ENCODE measurements at places on chromosomes 12 and 14.

- no peak for DNase-seq
Observed at GRCh38 chr14:41623736-41624135, 17.1 kb downstream of the LRFN5 start.

DNA sequence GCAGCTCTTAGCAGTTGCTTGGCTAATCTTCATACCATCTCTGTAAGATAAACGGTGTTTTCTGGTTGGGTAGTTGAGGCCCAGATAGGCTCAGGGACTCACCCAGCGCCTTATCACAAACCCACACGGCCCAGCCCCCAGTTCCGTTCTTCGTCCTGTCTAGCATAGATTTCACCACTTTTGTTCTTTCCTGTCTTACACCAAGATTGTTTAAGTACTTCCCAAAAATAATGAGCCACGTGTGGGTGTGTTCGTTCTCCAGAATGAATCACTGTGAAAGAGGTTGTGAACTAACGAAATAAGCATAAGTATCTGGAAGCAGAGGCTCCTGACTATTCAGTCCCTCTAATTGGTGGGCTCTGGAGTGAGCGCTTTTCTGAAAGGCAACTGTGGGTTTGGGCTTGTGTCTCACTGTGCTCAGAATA lies 21.4 kb downstream of the ACVR1B start:
- DNase-seq, result no peak

GRCh38 chr14:29674566-29675285 lies 252.9 kb downstream of the PRKD1 start:
- no peak for DNase-seq

DNA sequence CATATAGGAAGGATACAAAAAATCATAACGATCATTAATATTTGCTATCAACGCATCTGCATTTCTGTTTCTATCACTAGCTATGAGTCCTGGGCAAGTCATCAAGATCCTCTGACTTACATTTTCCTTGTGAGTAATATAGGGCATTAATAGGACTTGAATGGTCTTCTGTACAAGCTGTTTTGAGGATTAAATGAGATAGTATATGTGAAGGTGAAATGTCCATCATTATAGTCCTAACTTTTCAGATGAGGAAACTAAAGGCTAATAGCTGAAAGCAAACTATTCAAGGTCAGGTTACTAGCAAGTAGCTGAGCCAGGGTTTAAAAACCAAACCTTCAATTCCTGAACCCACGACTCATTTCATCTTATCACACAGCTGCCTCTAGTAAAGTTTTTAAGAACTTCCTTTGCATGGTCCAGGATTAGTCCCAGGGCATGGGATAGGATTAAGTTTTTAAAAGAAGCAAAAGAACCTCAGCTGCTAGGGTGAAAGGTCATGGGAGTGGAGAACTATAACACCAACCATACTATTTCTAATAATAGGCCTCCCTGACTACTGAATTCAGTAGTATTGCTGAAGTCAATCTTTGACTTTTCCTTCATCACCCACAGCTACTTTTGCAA lies 101.4 kb upstream of the ADAMTS20 start:
- DNase-seq, result no peak

DNA sequence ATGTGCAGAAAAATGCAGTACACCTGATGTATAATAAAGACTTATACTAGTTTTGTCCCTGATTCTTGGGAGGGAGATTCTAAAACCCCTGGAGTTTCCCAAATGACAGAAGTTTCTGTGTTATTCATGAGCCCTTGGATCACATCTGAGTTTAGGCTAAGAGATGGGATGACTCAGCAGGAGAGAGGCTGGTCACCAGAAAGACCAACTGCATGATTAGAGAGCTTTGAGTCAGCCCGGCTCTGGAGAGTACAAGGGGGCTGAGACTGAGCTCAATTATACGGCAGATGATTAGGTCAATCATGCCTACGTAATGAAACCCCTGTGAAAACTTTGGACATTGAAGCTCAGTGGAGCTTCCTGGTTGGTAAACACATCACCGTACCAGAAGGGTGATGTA lies 174.2 kb downstream of the SSPN start:
- DNase-seq, result peak; percentile 86

- DNase-seq, result no peak
Observed at GRCh38 chr12:74770552-74770951, 232.9 kb downstream of the ATXN7L3B start.

DNA sequence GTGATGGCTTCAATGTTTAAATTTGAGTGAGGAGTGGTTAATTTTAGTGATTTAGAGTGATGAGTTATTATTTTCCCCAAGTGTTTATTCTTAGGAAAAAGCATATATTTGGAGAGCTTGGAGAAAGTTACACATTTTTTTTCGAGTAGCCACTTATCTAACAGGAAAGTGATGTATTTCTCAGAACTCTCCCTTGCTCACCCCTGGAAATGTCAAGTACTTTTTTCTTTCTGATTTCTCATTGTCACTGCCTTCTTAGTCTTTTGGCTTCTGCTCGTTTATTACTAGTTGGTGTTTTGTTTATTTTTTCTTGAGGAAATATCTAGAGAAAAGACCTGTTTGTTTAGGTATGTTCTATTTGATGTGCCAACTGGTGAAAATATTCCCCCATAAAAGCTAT lies 58.8 kb downstream of the AEBP2 start:
- no peak for DNase-seq

DNA sequence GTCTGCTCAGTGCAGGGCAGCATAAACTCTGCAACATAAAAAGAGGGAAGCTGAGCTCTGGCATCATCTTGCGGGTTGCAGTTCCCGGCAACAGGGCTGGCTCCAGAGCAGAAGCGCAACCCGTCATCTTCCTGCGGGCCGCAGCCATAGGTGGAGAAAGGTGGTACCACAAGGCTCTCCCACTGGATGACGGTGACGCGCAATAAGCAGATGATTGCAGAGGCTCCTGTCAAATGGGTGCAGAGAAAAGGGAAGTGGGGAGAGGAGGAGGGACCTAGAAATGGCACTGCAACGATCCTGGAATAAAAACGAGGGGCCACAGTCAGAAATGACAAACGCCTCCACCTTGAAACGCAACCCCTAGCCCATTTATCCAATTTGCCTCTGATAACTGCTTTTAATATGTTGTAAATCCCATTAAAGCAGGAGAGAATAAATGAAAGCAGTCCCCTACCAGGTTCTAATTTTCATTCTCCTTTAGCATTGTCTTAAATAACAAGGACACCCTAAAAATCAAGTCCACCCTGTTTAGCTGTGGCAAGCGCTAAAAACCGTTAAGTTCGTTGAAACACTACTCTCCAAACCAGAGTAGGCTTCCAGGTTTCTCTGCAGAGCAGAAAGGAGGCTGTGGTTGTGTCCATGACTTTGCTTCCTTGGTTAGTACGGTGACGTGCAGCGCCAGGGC lies 30.9 kb upstream of the TUBA1C start:
- no peak for DNase-seq

DNA sequence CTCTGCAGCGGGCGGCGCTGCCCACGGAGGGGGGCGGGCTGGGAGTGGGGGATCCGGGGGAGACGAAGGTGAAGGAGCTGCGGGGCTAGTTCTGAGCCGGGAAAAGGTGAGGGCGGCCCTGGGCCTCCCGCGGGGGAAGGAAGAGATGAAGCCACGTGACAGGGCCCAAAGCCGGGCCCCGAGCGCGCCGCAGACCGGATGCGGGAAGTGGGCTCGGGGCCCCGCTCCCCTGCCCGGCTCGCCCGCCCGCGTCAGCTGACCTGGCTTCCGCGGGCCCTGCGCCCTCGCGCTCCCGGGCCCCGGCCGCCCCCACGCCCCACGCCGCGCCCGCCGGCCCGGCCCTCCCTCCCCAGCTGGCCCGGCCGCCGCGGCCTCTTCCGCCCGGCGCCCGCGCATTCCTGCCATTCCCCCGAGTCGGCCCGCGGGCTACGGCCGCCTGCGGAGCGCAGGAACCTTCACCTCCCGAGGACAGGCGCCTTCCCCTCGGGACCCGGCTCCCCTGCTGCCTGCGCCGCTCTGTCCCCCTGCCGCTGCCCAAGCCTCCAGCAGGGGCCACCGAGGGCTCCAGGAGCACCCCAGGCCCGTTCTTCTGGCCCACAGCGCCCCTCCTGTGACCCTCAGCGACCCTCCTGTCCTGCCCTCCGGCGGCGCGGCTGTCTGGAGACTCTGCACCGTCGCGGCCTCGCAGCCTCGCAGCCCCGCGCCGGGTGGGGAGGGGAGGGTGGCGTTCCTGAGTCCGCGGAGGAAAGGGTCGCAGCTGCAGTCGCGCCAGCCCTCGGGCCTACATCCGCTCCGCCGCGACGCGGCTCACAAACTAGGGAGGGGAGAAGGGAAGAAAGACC lies 20.4 kb downstream of the NINJ2 start:
- peak; percentile 86 for DNase-seq

DNA sequence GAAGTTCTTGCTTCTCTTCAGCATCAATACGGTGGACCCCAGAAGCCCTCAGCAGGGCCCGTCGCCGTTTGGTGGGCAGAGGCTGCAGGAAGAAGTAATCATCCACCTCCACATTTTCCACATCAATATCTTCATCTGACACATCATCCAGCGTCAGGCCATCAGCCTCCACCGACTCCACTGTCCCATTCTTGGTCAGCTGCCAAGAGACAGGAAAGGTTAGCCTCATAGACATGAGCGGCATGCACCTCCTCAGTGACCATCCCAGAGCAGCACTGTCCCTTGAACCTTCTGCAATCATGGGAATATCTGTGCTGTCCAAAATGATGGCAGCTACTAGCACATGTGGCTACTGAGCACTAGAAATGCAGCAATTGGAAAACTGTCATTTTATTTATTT lies 15.6 kb downstream of the CSRNP2 start:
- DNase-seq, result no peak

GRCh38 chr12:124512667-124513296 lies 54.6 kb downstream of the NCOR2 start:
- DNase-seq, result peak; percentile 88

DNA sequence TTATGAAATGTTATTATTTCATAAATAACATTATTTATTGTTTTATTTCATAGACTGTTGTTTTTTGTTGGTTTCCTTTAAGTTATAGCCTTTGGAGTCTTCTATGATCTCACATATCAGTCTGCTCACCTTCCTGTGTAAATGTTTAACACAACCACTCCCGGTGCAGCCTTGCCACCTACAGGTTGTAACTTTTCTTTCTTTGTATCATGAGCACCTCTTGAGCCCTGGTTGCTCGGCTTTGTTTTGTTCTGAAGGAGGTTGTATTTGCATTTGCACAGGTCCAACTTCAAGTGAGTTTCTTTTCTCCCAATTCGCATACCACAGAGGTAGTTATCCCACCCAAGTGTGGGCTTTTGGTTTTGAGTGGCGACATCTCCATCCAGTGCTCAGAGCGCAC lies 121.4 kb downstream of the SLC15A4 start:
- DNase-seq, result no peak

DNA sequence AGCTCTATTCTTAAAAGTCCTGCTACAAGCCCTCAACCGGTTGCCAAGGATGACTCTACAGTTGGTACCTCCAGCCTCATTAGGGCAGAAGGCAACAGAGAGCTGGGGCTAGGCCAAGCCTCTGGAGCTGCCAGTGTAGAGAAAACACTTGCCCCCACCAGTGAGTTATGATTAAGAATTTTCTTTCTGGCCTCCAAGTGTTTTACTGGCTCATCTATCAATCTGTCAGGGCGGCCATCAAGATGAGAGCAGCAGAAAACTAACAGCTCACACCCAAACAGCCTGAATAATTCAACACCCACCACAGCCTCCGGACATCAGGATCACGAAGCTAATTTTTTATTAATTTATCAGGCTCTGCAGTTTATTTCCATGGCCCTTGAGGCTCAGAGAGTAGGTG lies 40.7 kb upstream of the CMKLR1 start:
- DNase-seq, result no peak

DNA sequence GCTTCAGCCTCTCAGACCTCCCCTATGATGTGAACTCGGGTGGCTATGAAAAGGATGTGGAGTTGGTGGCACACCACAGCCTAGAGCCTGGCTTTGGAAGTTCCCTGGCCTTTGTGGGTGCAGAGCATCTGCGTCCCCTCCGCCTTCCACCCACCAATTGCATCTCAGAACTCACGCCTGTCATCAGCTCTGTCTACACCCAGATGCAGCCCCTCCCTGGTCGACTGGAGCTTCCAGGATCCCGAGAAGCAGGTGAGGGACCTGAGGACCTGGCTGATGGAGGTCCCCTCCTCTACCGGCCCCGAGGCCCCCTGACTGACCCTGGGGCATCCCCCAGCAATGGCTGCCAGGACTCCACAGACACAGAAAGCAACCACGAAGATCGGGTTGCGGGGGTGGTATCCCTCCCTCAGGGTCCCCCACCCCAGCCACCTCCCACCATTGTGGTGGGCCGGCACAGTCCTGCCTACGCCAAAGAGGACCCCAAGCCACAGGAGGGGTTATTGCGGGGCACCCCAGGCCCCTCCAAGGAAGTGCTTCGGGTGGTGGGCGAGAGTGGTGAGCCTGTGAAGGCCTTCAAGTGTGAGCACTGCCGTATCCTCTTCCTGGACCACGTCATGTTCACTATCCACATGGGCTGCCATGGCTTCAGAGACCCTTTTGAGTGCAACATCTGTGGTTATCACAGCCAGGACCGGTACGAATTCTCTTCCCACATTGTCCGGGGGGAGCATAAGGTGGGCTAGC lies 7.0 kb upstream of the RPS26 start:
- no peak for DNase-seq

GRCh38 chr14:89899917-89900663 lies 54.4 kb downstream of the EFCAB11 start:
- DNase-seq, result no peak

GRCh38 chr12:82964446-82964845 lies 277.7 kb downstream of the TMTC2 start:
- no peak for DNase-seq

GRCh38 chr12:12582895-12583303 lies 20.2 kb upstream of the DUSP16 start:
- peak; percentile 37 for DNase-seq

DNA sequence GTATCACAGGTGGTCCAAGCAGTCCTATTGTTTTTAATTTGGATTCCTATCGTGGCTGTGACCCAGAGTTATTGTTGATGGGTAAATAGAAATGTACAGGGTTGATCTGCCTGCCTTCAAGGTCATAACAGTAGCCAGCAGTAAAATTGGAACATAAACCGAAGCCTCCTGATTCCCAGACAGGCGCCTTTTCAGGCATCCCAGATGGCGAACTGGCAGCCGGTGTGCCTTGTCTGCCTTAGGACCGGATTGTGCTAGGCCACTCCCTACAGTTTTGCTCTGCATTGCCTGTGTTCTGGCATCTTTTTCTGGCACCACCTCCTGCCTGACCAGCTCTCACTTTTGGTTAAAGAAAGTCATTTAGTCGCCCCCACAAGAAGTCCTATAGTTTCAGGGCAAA lies 22.2 kb downstream of the TMEM117 start:
- no peak for DNase-seq

Measured in RKO (cell line).